T-helper 9 cell (primary cell): ENCODE measurements at places on chromosomes 11 and 22.

- no peak for DNase-seq
Measured at GRCh38 chr11:125418396-125418795, 77.7 kb downstream of the FEZ1 start.

DNA sequence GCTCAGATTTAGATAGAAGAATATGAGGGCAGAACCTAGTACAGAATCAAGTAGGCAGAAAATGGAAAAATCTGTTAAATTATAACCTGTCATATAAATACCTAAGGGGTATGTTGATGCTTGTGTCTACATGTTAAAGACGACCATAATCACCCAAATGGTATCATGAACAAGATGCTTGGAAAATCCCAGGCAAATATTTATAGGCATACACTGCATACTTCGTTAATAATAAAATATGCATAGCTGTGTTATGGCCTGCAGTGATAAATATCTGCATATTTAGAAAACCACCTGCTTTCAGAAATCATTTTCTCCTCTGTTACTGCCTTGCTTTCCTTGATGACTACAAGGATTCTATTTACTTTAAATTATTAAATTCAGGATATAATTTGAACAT, 18.9 kb upstream of the DDX10 start:
- no peak for DNase-seq

- no peak for DNase-seq
Measured at GRCh38 chr22:29951791-29952413, 68.9 kb downstream of the MTMR3 start.

DNA sequence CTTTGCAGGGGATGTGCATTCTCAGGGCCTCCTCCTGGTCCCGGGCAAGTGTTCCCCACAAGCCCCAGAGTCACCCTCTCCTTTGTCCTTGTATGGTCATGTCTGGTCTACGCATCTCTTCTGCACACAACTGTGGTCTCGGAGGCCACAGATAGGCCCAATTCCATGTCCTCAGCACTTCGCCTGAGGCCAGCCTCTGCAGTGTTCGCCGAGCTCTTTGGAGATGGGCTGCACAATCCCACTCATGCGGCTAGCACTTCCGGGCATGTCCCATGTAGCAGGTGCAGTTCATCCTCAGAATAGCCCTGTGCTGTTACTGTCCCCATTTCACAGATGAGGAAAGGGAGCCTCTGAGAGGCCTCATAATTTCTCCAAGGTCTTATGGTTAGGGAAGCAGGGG, 7.6 kb downstream of the PARVG start:
- DNase-seq, result no peak

- DNase-seq, result no peak
Measured at GRCh38 chr11:132064987-132065620, 694.7 kb downstream of the NTM start.

GRCh38 chr11:7489376-7489775, 4.1 kb downstream of the OLFML1 start:
- DNase-seq, result no peak

DNA sequence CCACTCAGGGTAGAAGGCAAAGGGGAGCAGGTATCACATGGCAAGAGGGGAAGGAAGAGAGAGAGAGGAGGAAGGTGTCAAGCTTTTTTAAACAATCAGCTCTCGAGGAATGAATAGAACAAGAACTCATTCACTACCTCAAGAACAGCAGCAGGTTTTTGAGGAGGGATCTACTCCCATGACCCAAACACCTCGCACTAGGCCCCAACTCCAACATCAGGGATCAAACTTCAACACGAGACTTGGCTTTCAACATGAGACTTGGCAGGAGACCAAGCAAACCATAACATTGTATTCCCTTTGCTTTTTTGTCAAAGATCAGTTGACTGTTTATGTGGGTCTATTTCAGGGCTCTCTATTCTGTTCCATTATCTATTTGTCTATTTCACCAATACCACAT, 26.9 kb upstream of the APOBEC3A start:
- no peak for DNase-seq

- no peak for DNase-seq
Measured at GRCh38 chr22:19867617-19868016, 12.9 kb upstream of the GNB1L start.

- DNase-seq, result no peak
Measured at GRCh38 chr22:48659404-48659996, 1168.2 kb downstream of the BRD1 start.

DNA sequence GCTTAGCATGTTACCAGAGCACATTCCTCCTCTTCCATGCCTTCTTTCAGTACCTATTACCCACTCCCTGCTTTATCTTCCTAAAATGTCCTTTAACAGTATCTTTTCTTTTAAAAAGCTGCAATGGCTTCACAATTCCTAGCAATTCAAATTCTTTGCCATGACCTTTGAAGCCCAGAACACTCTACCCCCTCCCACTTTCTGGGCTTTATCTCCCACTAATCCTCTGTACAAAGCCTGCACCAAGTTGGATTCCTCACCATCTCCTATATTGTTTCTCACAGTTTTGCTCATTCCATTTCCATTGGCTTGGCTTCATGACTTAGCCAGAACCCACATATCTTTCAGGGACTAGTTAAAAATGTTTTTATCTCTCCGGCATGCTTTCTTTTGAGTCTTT, 80.9 kb downstream of the FAM76B start:
- DNase-seq, result no peak

GRCh38 chr11:8961401-8961800, 2.8 kb downstream of the TMEM9B start:
- no peak for DNase-seq

DNA sequence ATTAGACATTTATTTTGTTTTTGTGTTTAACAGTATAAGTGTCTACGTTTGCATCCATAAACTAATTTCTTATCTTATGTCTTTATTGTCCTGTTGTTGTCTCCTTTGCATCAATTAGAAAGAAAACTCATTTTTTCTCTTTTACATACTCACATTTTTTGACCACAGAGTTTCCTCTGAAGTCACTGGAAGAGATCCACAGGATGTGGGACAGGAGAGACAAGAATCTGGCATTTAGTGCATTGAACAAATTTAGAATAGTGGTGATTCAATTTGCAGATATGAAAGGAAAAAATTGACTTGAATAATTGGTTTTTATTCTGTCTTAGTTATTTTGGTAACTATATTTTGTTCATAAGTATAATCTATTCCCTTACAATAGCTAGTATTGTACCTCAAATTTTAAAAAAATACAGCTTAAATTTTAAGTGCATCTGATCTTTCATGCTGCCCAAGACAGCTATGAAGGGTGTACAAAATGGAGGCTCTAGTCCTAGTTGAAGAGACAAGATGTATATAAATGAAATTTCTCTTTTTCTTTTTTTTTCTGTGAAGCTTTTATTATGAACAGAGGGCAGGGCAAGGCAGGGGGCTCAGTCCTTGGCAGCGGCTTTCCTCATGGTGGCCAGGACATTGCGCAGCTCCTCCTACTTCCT, 24.4 kb downstream of the HORMAD2 start:
- no peak for DNase-seq

DNA sequence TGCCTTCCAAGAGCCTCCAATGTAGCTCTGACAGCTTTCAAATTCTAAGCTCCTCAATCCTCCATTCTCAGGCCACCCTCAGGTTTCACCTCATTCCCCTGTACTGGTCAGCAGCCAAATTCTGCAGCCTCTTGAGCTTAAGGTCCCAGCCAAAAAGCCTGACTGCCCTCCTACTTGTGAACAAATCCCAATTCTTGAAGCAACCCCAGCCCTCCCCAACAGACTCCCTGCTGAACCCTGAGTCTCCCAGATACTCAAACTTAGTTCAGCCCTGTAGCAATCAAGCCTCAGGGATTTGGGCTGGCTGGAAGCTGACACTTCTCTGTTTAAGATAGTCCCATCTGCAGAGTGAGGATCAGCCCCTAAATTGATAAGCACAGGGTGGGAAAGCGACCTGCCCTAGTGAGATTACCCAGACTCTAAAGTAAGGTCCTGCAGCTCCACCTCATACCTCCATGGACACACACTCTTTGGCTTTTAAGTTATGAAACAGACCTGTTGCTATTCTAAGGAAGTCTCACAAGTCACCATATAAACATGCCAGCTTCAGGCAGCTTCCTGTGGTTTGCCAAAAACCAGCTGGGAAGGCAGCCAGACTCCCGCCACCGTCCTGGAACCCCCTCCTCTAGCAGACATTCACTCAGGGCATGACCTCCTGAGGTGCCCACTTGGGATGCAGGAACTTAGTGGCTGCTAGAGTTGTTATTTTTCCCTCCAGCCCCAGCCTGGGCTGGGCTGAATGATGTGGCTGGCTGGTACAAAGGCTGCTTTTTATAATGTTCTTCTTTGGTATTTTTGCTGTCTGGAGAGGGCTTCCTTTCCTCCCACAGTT, 82.5 kb upstream of the PICALM start:
- no peak for DNase-seq

DNA sequence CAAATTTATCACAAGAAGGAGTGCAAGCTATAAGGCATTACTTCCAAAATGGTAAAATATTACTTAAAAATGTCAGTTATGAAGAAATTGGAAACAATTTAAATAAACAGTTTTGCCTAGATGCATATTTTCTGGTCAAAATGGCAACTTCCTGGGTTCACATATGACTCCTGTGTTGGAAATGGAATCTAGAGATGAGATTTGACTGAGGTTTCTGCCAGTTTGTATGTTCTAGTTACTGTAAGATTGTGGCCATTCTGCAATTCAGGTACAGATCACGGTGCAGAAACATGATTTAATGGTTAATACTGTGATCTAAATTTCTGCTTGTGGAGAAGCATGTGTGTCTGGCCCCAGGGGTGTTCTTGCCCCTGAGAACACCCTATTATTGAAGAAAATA, 3.4 kb upstream of the OR4C6 start:
- no peak for DNase-seq

GRCh38 chr11:9895006-9895405, 231.1 kb downstream of the SWAP70 start:
- DNase-seq, result no peak

DNA sequence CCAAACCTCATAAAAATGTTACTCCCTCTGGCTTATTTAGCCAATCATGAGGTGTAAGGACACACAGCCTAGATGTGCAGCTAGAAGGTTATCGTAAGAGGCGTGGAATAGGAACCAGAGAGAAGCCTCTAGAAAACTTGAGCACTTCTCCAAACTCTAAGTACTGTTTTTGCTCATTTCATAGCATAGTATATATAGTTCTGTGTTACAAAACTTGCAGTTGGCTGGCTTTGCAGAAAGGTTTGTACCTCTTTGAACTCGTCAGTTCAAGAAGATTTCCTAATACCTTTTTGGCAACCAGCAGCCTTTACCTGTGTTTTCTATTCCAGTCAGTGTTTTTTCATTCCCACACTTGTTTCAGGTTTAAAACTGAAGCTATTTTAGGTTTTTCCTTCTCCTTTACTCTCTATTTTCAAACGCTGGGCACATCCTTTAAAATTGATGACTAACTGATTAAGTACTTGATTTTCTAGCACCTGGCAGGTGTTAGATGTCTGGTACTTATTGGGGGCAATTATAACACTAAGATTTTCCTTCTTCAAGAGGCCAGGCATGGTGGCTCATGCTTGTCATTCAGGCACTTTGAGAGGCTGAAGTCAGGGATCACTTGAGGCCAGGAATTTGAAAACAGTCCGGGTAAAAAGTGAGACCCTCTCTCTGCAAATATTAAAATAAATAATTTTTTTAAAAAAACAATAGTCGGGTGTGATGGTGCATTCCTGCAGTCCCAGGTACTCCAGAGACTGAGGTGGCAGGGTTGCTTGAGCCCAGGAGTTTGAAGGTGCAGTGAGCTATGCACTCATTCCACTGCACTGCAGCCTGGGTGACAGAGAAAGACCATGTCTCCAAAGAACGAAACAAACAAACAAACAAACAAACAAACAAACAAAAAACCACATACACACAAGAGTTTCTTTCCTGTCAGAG, 125.2 kb downstream of the LRRC4C start:
- no peak for DNase-seq

DNA sequence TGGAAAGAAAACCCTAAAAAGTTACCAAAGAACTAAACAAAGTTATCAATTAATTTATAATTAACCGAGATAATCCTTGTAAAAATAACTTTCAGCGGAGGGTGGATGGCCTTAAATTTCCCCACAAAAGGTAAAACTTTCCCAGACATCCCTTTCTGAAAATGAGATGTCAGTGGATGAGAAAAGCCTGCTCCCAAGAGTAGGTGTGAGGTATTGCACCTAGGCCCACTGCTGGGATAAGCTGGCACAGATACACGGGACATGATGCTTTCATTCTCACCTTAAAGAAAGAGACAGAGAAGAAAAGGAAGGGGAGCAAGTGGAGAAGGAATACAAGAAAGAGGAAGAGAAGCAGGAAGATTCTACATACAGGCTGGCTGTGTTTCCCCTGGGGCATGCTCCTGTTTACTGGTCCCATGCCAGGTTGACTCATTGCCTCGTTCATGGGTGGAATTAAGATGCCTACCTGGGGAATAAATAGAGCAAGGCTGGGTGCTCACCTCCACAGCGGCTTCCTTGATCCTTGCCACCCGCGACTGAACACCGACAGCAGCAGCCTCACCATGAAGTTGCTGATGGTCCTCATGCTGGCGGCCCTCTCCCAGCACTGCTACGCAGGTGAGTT, at the start of gene SCGB2A2:
Gene SCGB2A2 (plus strand): TSS at position 505 of the 625 bp plus-strand sequence. CDS start 59 bp downstream, at position 564.
- no peak for DNase-seq

DNA sequence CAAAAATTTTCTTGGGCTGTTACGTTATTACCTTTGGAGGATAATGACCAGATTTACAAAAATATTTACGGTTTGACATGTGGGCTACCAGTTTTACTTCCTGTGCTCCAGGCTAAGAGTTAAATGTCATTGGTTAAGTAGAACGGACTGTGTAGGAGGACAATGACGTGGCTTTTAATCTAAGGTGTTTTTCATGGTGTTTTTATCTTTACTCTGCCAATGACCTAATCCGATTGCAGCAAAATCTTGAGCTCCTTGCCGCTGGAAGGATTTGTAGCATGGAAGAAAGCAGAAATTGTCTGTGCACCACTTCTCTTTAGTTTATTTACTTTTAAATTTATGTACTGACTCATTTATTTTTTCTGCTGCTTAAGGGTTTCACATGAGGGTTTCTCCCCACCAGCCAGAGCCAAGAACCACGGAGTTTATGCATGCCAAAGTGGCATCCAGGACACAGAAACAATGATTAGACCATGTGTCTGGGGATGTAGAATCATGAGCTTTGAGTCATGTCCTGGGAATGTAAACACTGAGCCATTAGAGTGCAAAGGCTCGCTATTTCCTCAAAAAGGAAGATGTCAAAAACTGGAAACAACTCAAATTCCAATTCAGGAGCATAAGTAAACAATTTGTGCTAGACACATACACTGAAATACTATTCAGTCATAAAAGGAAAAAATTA, 1.9 kb upstream of the CARD16 start:
- no peak for DNase-seq

GRCh38 chr22:27866135-27867084, 52.6 kb downstream of the PITPNB start:
- DNase-seq, result no peak

- DNase-seq, result no peak
Measured at GRCh38 chr11:126973051-126973450, 27.5 kb downstream of the KIRREL3 start.

DNA sequence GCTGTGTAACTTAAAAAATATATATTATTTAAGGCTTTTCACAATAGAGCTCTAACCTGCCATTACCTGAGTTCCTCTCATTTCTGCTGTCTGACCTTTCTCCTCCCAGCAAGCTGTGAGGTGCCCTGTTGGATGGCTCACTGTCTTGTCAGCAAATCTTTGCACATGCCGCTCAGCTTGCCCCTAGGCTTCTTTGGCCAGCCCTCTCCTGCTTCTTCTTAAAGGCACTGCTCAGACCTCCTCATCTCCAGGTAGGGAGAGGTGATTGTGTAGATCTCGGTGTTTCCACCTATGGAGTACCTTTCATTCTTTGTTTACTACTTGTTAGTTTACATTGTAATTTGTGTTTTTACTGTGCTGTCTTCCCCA, 96.5 kb downstream of the EXT2 start:
- no peak for DNase-seq
